Heart right ventricle (tissue), 16 donors: ENCODE measurements at places on chromosomes 16 and 17. TPM values are rescaled to one million over a fixed set of nuclear protein-coding genes. Genes with fewer than 3 reads are reported as not detected.

The RHBDL1 gene
- total RNA-seq = 1.7 TPM

DNA sequence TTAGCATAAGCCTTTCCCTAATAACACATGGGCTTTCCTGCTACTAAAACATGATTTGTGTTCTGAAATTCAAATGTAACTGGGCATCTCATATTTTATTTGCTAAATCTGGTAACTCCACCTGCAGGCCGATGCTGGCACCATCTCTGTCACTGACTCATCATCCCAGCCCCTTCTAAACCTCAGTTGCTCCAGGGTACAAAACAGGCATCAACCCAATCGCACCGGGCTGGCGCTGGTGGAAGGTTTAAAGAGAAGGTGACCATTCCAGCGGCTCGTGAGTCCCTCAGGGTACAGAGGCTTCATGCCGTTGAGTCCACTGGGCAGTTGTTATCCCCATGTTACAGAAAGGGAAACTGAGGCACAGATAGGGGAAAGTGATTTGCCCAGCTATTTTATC is 27.1 kb downstream of the PPL start:
- no peak for DNase-seq

GRCh38 chr17:77356109-77356689 is 215.4 kb downstream of the SEC14L1 start:
- DNase-seq = no peak

- DNase-seq = no peak
These were observed 416.6 kb downstream of the KIF2B start for GRCh38 chr17:54239291-54239690.

DNA sequence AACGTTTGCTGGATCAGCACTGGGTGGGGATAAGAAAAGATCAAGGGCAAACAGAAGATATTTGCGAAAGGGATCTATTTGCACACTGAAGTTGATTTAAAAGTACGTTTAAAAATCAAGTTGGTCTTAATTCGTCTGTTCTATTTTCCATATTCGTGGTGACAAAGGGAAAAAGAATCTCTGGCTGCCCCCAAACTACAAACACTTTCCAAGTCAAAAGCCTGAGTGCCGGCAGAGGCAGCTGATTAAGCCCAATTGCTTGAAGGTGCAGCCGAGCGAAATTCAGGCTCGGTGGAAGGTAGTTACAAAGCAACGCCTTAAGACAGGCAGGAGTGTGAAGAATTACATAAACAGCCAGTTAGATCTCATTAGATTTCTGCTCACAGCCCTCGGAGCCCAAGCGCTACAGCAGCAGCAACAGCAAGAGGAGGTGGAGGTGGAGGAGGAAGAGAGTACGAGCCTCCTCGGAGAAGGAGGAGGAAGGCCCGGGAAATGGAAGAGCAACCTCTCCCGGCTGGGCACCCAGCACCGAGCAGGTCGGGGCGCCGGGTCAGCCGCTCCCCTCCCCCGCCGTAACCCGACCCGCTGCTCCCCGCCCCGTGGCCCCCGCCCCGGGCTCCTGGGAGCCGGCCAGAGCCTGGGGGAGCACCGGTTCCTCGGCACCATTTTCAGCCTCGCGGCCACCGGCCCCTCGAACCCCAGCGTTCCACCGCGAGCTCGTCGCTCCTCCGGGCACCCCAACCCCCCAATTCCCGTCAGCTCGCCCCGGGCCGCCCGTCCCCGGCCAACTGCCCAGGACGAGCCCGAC is 890 bp downstream of the TOB1 start:
- DNase-seq = peak; percentile 72

DNA sequence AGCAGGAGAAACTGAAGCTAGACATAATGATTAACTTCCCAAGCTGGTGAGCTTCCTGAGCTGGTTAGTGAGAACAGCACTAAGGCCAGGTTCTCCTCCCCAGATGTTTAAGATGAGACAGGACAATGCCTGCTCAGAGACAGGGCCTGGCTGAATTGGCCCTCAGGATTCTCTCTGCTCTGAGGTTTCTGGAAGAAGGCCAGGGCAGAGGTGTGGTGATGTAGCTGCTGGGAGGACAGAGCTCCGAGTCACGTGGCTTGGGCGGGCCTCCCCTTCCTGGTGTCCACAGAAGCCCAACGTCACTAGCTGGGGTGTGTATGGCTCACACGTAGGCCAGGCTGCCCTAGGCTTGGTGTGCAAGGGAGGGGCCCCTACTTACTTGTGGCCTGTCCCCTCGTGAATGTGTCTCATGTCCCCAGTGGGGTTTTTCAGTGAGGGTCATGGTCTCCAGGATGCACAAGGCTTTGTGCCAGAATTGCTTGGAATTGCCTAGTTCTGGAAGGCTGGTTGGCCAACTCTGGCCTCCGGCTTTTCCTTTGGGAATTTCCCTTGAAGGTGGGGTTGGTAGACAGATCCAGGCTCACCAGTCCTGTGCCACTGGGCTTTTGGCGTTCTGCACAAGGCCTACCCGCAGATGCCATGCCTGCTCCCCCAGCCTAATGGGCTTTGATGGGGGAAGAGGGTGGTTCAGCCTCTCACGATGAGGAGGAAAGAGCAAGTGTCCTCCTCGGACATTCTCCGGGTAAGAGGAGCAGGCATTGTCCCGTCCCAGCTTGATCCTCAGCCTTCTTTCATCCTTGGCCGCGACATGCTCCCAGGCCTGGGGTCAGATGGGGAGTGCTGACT is 3.4 kb downstream of the NOD2 start:
- peak; percentile 79 for DNase-seq

- peak; percentile 92 for DNase-seq
These were observed 45.8 kb upstream of the ETV4 start for GRCh38 chr17:43591779-43592562.

DNA sequence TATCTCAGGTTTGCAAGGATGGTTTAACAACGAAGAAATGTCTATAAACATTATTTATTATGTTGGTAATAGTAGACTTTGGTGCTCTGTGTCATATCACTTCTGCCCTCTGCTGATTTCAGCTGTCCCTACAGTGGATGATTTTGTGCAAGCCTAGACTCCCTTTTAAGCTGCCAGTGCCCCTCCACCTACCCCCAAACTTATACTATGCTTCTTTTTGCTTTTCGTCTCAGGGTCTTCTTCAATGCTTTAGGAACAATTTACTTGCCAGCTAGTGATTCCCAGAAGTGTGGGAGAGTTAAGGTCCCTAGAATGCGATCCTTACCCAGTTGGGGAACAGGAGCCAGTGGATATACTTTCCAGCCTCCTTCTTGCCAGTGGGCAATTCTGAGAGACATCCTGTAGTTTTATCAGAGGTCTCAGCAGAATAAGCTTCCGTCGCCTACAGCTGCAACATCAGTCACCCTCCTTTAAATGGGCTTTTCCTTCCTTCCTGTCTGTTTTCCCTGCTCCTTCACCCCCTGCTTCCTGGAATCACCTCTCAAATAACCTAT is 4.1 kb downstream of the ICAM2 start:
- DNase-seq = no peak

- peak; percentile 70 for DNase-seq
These were observed 30.1 kb downstream of the CIITA start for GRCh38 chr16:10906914-10907756.

The KRT9 gene
- not detected for total RNA-seq

The ABCA3 gene
- 9.6 TPM for total RNA-seq

DNA sequence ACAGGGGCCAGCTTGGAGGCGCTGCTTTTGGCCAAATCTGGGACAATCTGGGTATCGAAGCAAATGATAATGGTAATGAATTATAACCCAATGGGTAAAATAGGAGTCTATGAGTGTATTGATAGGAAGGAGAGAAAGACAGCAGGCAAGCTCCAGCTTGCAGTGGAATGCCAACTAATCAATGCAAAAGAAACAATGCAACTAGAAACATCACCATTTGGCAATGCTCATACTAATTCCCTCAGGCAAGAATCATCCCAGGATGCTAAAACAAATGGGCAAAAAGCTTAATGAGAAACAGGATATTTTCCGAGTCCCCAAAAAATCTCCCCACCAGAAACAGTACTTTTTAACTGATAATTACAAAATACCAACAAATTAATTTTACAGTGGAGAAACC is 64.7 kb downstream of the ADCY9 start:
- no peak for DNase-seq

The NAA60 gene
- 51.4 TPM for total RNA-seq

DNA sequence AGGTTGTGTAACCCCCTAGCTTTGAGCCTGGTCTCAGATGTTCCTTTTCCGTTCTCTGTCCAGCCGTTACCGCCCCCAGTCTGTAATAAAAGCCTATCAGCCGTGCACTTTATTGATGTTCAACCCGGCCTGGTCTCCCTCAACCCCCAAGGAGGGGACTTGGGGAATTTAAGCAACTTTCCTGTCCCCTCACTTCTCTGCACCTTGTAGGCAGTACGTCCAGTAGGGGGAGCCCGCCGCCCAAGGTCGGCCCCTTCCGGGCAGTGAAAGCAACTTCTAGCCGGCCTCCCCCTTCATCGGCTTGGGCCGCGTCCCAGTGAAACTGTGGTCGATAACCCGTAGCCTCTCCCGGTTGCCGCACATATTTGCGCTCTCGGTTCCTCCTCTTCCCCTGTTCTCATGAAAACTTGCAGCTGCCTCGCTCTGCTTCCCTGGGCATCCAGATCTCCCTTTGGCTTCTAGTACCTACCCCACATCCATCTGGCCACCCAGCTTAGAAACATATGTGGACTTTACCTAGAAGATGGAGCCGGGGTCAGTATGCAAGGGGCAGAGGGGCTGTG is 7.9 kb downstream of the PNPO start:
- peak; percentile 88 for DNase-seq

The PDE6G gene
- total RNA-seq = 1.3 TPM

DNA sequence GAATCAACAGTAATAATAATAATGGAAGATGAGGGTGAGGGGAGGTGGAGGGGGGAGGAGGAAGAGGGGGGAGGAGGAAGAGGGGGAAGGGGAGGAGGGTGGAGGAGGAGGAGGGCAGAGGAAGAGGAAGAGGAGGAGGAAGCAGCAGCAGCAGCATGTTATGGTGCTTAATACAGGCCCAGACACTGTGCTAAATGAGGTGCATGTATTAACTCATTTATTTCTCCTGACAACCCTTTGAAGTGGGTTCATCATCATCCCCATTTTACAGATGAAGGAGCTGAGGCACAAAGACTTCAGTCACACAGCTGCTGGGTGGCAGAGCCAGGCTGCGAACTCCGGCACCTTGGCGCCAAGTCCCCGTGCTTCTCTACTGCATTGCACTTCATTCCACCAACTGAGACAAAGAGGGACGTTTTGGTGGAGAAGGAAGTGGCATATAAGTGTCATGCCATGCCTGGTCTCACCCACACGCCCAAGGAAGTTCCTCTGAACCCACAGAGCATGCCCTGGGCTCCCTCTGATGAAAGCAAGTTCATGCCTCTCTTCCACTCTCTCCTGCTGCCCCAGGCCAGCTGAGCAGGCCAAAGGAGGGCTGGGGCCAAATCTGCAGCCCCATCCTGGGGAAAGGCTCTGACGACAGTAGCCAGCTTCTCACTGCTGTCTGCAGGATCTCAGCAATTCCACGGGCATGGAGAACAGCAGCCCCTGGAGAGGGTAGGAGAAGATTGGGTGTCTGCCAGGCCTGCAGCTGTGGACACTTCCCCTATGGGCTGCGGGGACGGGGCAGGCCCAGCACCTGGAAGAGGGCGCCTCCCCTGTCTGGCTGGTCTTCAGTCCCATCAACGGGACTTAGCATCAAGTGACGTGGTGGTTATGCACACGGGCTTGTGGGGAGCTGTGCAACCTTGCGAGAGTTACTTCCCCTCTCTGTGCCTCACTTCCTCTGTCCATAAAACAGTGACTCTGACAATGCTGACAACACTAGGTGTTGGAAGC is 21.8 kb downstream of the XYLT1 start:
- peak; percentile 38 for DNase-seq

The CLEC3A gene
- total RNA-seq = not detected

The PDILT gene
- total RNA-seq = not detected

DNA sequence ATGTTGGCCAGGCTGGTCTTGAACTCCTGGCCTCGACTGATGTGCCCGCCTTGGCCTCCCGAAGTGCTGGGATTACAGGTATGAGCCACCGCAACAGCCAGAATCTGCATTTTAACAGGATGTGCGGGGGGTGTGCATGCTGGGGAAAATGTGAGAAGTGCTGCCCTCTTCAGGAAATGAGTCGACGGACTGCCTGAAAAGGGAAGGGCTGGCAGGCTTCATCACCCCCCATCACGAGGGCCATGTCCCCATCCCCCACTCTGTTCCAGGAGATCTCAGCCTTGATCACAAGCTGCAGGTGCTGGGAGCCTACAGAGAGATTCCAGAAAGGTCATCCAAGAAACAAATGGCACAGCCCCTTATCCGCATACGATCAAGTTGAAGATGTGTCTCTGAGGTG is 195.3 kb upstream of the RPL38 start:
- DNase-seq = no peak

- DNase-seq = no peak
These were observed 12.0 kb downstream of the ALDH3A1 start for GRCh38 chr17:19736071-19736470.

DNA sequence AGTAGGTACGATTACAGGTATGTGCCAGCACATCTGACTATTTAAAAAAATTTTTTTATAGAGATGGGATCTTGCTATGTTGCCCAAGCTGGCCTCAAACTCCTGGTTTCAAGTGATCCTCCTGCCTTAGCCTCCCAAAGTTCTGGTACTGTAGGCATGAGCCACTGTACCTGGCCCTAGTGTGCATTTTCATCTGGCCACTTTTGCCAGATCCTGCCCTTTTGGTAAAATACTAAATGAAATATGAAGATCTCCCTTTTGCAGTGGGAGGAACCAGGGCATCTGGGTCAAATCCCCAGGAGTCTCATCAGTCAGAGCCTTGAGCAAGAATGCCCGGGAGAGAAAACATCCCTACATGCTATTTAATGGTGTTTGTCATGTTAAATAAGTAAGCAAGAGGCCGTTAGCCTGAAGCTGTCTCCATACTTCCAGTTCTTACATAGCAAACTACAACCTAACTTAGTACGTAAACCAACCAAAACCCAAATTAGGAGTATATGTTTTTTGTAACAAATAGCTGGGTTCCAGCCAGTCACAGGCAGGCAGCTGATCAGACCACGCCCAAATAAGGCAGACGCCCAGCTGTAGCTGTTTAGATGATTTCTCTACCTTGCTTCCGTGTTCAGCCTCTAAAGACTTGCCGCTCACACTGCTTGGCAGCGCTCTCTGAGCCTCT is 46.5 kb upstream of the CLEC18A start:
- DNase-seq = no peak

DNA sequence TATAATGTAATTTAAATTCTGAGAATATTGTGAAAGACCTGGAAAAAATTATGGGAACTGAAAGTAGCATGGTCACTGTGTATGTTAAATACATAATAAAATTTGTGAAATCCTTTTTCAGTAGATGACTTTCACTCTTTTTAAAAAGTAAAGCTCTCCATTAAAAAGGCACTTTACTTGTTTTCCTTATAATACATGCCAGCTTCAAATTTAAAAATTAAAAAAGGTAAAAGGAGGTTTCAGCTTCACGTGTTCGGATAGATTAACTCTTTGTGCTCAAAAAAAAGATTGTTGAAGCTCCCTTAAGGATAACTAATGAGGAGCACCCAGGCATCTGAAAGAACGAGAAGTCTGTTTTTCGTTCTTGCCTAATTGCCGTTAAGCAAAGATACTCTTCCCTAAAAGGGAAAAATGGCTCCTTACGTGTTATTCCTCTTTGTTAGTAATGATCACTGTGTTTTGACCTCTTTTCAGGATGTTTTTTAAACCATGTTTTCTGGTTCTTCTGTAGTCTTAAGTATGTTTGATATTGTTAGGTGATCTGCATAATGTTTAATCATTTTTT is 87.8 kb downstream of the TUBD1 start:
- no peak for DNase-seq

The NHERF1 gene
- 15.8 TPM for total RNA-seq

GRCh38 chr16:60259956-60260355 is 1525.8 kb upstream of the GOT2 start:
- DNase-seq = no peak
